ENCODE measurements at places on chromosomes 16 and 17.
A peak's percentile ranks its signal among the peaks of the same experiment; 100 is the strongest.

GRCh38 chr16:73033271-73033998 lies 14.5 kb downstream of the ZFHX3 start:
- no peak for DNase-seq

DNA sequence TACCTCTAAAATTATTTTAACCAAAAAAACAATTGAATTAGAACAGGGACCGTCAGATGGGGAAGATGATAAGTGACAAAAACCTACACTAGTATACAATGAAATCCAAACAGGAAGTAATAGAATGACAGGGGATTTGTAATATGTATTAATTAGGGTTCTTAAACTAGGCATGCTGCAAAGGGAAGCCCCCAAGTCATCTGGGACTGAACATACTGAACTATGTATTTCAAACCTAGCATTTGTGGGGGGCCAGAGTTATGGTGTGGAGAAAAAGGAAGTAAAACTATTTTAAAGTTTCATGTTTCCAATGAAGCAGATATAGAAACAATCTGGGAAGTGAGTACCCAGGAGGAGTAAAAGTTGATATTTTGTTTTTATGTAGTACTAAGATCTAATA lies 133.2 kb upstream of the HS3ST3A1 start:
- no peak for DNase-seq

GRCh38 chr16:35344012-35344762 lies 1884.8 kb downstream of the TP53TG3F start:
- DNase-seq, result no peak

DNA sequence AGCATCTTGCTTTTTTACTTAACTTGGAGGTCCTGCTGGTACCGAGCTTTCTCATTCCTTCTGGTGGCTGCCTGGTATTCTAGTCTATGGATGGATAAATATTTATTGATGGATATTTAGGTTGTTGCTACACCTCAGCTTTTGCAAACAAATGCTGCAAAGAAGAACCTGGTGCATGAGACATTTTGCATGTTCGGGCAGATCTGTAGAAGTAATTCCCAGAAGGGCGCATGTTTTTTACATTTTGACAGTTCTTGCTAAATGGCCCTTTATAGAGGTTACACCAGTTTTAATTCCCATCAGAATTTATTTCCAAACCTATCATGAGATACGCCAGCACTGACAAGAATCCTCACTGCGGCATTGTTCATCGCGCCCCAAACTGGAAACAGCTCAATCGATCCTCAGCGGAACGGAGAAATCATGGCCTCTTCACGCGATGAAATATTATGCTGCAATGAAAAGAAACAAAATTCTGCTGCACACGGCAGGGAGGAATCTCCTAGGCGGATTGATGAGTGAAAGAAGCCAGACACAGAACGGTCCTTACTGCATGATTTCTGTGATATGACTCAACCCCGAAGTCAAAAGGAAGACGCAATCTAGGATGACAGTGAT lies 68.0 kb upstream of the CREBBP start:
- no peak for DNase-seq

DNA sequence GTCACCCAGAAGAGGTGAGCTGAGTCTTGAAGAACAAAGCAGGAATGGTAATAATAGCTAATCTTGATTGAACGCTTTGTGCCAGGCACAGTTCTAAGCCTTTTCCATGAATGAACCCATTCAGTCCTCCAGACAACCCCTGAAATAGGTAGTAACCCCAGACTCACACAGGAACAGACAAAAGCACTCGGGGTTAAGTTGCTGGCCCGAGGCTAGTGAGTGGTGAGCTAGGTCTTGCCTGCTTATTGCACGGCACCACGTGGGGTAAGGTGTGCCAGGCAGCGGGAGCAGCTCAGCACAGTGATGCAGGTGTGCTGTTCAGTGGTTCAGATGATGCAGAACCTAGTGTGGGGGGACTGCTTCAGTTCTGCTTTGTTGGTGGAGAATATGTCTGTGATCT lies 181.6 kb downstream of the RAB11FIP4 start:
- DNase-seq, result no peak

DNA sequence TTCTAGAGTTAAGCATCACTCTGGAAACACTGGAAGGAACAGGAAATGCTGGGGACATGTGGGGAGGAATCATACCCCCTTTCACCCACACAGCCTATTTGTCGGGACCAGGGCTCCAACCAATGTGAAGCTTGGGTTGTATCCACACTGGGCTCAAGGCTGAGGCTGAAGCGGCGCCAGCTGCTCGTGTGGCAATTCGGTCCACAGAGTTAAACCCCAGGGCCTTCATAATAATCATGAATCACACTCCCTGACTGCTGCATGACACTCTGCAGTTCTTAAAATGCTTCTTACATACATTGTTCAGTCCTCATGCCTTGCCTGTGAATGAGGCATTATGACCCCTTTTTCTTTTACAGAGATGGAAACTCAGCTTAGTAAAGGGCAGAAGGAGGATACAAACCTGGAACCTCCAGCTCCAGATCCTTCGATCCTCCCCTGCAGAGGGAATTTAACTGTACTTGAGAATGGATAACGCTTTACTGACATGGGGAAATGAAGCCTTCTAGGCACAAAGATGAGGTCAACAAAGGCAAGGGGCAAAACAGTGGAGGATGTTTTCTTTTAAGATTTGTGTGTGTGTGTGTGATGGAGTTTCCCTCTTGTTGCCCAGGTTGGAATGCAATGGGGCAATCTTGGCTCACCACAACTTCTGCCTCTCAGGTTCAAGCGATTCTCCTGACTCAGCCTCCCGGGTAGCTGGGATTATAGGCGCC lies 72.7 kb downstream of the SOX9 start:
- no peak for DNase-seq

DNA sequence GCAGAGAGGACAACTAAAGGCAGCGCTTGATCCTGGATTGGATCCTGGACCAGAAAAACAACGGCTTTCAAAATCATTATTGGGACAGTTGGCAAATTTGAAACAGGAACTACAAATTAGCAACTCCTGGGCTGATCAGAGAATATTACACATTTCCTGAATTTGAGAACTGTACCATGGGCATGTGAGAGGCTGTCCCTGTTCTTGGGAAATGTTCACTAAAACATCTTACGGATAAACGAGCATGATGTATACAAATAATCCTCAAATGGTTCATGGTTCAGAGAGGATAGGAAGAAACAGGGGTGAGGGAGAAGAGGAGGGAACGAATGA lies 2.3 kb upstream of the ITGAE start:
- no peak for DNase-seq

DNA sequence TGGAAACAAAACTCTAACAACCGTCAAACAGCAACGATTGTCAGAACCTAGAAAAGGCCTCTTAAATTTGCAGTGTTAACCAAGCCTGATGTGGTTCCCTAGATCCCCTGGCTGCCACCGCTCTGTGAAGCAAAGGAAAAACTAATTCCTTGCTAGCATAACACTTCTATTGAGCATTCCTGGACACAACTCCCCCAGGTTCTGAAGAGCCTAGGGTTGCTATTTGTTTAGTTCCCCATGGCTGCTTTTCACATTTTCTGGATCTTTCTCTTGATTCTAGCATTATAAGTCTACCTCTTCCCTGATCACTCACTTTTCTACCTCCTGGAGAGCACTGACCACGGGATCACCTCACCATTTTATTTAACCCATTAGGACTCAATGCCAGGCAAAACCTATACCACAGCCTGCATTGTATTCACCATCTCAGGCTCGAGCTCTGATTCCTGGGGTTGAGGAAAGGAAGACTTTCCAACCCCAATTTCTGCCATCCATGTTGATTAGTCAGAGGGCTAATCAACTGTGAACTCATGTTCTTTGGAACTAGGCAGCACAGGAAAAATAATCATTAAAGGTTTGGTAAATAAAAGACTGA lies 692 bp upstream of the KCNJ16 start:
- no peak for DNase-seq

- DNase-seq, result no peak
Observed at GRCh38 chr16:87587636-87588035, 14.7 kb upstream of the JPH3 start.

DNA sequence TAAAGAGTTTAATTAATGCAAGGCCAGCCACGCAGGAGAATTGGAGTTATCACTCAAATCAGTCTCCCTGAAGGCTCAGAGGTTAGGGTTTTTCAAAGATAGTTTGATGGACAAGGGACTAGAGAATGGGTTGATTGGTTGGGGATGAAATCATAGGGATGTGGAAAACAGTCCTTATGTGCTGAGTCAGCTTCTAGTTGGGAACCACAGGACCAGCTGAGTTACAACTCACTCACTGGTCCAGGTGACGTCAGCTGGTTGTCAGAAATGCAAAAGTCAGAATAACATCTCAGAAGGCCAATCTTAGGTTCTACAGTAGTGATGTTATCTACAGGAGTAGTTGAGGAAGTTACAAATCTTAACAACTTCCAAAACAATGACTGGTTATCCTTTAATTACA lies 47.6 kb downstream of the CPD start:
- DNase-seq, result no peak

- DNase-seq, result peak; percentile 56
Observed at GRCh38 chr17:35889241-35889640, 9.1 kb upstream of the CCL5 start.

GRCh38 chr17:70825321-70826125 lies 656.2 kb downstream of the KCNJ2 start:
- no peak for DNase-seq

GRCh38 chr16:85416228-85417109 lies 196.7 kb upstream of the GSE1 start:
- peak; percentile 54 for DNase-seq

- peak; percentile 63 for DNase-seq
Observed at GRCh38 chr16:78794581-78795250, 695.3 kb downstream of the WWOX start.

GRCh38 chr17:8503368-8503767 lies 67.7 kb downstream of the NDEL1 start:
- no peak for DNase-seq

GRCh38 chr16:69465083-69465721 lies 40.8 kb downstream of the CYB5B start:
- no peak for DNase-seq

- peak; percentile 17 for DNase-seq
Observed at GRCh38 chr16:67430977-67431774, at the start of gene HSD11B2. TSS of gene HSD11B2 (plus strand) at chr16:67431121. CDS start at chr16:67431249, 128 bp downstream.

DNA sequence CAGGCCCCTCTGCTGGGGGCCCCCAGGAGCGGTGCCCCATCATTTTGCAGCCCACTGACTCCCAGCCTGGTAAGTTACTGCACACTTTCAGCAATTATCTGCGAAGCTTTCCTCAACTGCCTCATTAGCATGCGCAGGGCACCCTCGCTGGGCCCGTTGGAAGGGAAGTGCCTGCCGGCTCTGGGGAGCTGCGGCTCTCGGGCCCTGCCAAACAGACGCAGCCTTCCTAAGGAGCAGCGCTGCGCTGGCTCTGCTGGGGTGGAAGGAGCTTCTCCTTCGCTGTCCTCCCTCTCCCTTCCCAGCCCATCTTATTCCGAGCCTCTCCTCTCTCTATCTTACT lies 71.0 kb downstream of the RBBP6 start:
- no peak for DNase-seq

DNA sequence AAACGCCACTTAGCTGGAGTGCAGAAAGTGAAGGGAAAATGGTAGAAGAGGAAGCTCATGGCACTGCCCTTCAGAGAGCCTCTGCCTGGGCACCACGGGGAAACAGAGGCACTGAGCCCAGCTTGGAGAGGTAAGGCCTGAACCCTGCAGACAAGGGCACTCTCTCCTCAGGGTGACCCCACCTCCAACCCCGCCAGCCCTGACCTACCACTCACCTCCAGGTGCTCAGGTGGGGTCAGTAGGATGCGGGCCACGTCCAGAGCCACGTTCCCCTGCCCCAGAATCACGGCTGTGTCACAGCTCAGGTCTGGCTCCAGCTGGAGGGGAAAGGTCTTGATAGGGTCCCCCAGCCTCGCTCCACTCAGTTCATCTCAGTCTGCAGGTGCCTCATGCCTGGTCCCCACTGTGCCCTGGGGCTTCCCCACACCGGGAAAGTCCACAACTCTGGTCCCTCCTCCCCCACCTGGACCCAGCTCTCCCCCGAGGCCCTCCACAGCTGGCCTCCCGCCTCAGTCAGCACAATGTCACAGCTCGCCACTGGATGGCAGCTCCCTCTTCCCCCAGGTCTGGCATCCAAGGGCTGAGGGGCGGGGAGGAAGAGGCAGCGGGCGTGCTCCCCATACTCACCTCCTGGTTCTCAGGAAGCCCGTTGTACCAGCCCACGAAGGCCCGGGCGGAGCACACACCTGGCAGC lies 6.0 kb upstream of the GRIN2C start:
- DNase-seq, result no peak

GRCh38 chr17:63919311-63919723 lies 678 bp upstream of the GH1 start:
- DNase-seq, result peak; percentile 72

DNA sequence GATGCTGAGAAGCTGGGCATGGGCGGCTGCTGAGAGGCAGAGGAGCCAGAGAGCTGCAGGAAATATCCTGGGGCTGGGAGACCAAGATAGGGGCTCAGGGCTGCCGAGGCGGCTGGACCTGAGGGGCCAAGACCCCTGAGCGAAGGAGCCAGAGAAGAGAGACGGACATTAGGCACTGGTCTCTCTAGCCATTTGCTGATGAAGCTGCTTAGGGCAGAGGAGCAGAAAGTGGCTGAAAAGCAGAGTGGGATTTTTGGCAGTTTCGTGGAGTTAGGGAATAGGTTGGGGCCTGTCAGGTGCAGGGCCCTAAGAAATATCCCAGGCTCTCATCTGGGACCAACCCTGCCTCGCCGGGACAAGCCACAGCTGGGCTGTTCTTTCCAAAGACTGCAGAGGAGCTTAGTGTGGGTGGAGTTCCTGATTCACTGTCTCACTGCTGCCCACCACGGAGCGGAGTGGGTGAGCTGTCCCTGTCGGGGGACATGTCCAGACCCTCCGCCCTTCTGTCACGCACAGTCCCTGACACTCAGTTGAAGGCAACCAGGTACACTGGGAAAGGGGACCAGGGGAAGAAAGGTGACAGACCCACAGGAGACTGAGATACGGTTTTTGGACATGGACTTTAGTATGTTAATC lies 11.3 kb upstream of the DNASE1 start:
- DNase-seq, result no peak

- DNase-seq, result peak; percentile 92
Observed at GRCh38 chr16:23504453-23505179, 5.7 kb downstream of the GGA2 start.

DNA sequence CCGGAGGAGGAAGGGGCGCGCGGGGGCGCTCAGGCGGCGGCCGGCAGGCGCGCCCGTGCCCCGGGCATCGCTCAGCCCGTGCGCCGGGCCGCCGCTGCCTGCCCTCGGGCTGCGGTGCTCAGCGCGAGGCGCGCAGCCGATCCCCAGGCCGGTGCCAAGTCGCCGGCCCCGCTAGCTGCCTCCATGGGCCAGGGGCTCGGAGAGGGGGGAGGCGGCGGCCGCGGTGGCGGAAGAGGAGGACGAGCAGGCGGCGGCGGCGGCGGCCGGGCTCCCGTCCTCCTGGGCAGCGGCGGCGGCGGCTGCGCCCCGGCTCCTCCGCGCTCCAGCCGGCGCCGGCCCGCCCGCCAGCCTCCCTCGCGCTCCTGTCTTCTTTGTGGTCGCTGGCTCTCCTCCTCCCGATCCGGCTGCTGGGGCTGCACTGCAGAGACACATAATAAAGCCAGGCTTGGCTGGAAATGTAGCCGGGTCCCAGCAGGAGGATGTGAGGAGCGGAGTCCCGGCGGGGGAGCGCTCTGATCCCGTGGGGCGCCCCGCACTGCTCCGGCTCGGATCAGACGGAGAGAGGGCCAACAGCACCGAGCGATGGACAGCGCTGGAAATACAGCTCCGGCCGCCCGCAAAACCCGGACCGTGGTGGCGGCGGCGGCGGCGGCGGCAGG lies 889 bp upstream of the ZNF423 start:
- DNase-seq, result no peak

All from CD8-positive, alpha-beta T cell (primary cell).